ENCODE measurements at places on chromosomes 6 and 20.

GRCh38 chr6:87473419-87473903 is 687 bp downstream of the SLC35A1 start:
- DNase-seq = no peak

DNA sequence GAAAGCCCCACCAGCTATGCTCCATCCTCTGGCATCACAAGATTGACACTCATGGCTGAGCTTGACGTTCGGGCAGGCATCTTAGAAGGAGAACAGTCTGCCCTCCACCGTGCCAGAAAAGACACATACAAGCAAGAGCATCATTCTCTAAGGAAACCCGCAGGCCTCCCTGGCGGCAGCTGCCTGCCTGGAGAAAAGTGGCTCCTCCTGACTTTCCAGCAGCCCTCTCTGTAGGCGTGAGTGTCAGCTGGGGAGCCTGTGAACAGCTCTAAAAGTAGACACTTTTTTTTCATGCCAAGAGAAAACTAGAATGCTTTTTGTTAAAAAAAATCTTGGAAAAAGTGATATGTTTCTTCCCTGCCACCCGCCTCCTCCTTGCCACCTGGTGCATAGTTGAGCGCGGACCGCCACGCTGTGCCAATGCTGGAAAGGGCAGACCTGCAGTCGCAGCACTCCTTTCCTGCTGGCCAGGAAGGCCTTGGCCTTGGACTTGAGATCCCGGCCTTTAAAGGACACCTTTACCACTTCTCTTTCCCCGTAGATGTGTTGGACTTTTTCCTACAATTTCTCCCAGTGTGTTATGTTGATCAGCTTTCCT is 29.7 kb upstream of the INSM1 start:
- no peak for DNase-seq

- DNase-seq = no peak
Measured at GRCh38 chr20:33301192-33301930, 18.3 kb downstream of the BPIFB1 start.

- DNase-seq = no peak
Measured at GRCh38 chr6:116218172-116218633, 35.7 kb downstream of the TSPYL4 start.

- peak; percentile 62 for DNase-seq
Measured at GRCh38 chr6:122610690-122611455, 668 bp downstream of the PKIB start.

DNA sequence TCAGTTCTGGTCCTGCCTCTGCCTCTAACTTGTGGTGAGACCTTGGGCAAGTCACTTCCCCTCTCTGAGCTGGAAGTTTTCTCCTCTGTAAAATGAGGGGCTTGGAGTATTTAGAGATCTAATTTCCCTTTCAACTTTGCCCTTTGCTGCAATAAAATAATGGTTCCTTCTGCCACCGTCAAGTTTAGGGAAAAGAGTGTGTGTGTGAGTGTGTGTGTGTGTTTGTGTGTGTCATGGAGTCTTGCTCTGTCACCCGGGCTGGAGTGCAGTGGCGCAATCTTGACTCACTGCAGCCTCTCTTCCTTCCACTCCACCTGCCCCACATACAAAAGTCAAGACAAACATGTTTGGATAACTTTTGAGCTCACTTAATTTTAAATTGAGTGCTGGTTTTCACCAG is 39.2 kb upstream of the PIM1 start:
- DNase-seq = no peak

DNA sequence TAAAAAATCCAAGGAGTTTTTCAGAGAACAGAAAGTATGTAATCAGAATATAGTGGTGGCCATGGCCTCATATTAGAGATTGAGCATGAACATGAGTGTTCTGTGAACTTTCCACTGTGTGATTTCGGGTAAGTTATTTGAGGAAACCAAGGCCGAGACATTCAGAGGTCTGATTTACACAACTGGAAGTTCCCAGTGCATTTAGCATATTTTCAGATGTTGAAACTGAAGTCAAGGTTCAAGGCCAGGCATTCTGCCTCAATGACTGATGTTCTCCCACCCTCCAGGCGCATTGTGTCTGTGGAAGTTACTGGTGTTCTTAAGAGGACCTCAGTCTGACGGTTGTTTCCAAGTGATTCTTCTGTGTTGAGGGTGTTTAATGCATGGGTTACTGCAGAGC is 26.2 kb downstream of the RNF144B start:
- DNase-seq = no peak

GRCh38 chr6:112245511-112246203 is 8.7 kb downstream of the LAMA4 start:
- DNase-seq = no peak

DNA sequence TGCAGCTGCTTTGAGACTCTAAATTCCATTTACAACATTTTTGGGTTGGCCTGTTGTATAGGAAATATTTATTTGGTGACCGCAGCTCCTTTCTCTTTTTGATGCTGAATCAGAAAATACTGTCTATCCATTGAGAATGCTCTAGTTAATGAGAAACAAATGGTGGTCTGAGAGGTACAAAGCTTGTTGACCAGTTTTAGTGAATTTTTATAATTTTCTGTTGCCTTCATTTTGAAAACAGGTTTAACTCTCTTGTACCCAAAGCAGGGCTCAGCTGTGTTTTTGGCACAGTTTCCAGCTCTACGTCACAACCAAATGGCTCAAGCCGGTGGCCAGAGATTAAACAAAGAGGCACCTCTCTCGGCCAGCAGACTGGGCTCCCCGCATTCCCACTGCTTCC is 113.2 kb downstream of the FNDC1 start:
- DNase-seq = no peak

DNA sequence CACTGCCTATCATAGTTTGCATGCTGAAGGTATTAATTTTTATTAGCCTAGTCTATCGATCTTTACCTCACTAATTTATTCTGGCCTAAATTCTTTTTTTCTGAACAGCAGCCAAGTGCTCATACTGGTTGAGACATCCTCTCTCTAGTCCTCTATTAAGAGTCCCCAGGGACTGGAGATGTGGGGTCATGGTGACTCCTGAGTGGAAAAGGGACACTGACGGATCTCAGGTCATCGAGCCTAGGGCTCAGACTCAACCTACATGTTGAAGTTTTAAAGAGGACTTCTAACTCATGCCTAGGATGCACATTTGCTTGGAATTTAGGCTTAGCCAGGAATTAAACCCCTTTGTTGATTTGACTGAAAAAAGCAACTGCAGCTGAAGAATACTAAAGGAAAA is 378.1 kb downstream of the BTBD9 start:
- DNase-seq = no peak

DNA sequence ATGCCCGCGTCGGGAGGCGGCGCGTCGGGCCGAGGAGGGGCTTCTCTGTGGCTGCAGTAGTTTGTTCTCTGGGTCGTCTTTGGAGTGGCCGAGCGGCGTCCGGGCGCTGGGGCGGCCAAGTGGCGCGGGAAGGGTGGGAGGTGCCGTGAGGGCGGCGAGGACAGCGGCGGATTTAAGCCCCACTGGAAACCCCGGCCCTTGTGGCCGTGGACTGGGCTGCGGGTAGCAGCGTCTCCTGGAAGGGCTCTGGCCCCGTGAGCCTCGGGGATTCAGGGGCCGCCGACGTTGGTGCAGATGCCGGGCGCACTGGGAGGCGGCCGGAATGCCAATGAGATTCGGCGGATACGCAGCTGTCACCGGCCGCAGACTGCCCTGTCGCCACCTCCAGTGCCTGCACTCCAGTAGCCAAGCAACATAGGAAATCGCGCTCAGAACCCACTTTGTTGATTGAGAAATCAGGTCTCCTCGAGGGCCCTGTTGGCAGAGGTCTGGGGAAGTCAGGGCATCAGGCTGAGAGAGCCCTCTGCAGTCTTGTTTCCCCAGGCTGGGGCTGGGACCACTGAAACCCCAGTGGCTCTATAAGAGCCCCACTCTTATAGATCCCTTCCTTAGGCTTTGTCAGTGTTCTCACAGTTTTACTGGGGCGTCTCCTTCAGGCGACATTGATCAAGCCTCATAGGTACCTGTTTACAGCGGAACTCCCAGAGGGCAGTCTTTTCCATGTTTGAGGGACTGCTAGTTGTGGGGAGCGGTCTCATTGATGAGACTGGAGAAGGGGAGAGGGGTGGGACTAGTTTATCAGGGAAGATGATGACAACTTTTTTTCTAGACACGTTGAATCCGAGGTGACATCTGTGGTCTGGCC is 642 bp downstream of the GZF1 start:
- no peak for DNase-seq

DNA sequence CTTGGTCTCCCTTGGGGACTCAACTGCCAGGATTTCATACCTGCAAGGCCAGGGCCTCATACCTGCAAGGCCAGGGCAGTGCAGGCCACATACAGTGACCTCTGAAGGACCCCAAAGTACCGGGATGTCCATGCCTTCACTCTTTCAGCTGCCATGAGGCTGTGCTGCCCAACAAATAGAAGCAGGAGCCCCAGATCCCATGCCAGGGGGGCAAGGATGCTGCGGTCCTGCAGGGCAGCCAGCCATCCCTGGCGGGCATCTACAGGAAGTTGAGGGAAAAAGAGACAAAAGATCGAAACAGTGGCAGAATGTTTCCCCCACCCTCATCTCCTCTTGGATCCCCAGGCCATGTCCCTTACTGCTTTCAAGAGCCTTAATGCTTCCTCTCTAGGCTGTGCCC is 799 bp downstream of the NRM start:
- no peak for DNase-seq

DNA sequence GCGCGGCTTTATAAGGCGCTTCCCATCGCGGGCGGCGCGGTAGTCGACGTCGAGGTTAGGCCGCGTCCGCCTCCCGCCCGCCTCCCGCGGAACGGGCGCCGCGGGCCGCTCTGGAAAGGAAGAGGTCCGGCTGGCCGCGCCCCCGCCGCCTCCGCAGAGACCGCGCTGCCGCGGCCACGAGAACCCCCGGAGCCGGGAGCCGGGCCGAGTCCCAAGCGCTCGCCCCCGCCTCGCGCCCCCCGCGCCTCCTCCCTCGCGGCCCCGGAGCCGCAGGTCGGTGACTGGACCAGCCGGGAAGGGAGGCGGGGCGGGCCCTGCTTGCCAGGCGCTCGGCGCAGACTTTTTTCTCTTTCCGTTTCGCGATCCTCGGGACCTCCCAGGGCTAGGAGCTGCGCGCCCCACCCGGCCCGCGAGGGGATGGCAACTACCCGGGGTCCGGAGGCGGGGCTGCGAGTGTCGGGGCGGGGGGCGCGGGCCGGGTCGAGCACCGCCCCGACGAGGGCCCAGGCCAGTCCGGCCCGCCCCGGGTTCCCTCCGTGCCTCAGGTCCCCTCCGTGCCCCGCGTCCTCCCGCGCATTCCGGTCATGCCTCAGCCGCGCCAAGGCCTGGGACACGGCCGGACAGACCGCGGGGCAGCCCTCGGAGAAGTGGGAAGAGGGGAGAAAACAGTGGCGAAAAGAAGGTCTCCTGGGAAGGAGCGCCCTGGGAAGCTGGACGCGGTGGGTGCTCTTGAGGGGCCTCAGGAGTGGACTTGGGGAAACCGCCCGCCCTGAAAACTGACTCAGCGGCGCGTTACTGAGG is 417 bp upstream of the PXDC1 start:
- peak; percentile 88 for DNase-seq

DNA sequence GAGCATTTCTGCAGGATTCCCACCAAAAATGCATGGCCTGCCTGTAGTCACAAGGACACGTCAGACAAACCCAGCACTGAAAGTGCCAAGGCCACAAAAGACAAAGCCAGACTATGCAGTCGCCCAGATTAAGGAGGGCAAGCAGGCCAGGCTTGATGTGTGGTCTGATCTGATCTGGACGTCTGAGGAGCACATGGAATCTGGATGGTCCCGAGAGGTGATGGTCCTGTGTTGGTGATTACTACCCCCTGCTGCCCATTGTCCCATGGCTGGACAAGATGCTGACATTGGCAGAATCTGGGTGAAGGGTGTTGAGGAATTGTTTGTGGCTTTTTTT is 17.1 kb downstream of the NPEPL1 start:
- DNase-seq = peak; percentile 43

GRCh38 chr6:109118337-109118736 is 23.0 kb downstream of the CEP57L1 start:
- no peak for DNase-seq

DNA sequence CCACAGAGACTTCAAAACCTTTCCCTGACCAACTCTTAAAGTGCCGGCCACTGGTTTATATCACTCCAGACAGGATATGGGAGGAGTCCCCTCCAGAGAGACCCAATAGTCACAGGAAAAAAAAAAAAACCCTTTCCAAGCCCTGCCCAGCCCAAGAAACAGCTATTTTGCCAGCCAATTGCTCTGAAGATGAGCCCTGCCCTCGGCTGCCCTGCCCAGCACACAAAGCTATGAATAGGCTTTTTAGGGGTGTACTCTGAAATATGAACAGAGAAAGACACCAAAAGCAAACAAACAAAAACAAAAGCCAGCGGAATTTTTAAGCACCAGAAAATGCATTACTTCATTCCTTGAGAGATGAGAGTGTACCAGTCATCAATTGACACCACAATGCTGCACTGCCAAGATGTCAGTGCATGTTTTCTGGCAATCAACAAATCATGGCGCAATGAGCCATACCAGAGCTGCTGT is 275.1 kb downstream of the C6orf118 start:
- no peak for DNase-seq

GRCh38 chr20:23143986-23144690 is 58.0 kb upstream of the CD93 start:
- DNase-seq = no peak

DNA sequence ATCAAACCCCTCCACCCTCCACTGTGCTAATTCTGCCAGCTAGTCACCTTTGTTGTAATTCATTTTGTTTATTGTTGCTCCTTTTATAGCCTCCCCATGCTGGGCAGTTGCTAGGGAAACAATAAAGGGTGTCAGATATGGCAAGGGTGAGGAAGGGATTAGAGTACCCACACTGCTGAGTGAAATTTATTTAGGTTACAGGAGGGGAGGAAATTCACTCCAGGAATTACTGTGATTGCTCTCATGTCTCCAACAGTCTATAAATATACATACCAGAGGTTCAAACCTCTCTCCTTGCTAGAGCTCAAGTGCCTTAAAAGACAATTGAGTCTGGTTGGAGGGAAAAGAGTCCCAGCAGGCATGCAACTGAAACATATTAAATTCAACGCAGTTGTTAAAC is 90.6 kb upstream of the ADGRF1 start:
- no peak for DNase-seq

- DNase-seq = no peak
Measured at GRCh38 chr20:17449031-17449430, 82.1 kb downstream of the BFSP1 start.

DNA sequence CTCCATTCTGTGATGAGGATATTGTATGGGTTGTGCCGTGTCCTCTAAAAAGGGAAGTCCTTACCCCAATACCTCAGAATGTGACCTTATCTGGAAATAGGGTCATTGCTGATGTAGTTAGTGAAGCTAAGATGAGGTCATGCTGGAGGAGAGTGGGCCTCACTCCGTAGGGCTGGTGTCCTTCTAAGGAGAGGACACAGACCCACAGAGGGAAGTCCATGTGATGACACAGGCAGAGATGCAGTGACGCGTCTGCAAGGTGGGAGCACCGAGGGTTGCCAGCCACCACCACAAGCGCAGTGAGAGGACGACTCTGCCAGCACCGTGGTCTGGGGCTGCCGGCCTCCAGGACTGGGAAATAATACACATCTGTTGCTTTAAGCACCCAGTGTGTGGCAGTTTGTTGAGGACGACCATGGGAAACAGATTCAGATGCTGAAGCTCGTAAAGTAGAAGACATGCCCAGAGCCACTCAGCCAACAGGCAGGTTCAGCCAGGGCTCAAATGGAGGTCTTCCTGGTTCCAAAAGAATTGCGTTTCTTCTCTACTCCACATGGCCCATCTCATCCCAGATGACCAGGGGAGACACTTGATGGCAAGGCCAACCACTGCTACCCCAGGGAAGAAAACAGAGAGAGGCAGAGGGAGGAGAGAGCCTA is 59.2 kb upstream of the DUSP22 start:
- DNase-seq = no peak

Measured in activated effector memory CD4-positive, alpha-beta T cell treated with anti-CD3 and anti-CD28 coated beads, Interleukin-2, amount 50 U/mL, for 16 hours (primary cell).